ENCODE measurements at places on chromosomes 5 and 9. TPM values are rescaled to one million over a fixed set of nuclear protein-coding genes. Genes with fewer than 3 reads are reported as not detected.

DNA sequence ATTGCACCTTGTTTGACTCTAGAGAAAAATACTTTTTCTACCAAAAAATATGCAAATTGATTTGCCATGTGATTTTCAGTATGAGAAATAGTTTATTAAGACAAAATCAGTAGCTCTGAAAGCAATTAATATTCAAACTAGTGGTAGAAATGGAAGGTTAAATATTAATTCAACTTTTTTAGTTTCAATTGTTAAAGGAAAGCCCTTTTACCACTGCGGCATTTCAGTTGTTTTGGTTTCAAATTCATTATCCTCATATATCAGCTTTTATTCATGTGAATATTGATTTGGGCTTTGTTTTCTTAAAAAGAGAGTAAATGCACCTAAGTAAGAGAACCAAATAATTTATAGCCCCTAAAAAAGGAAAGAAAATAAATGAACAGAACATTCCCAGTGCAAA, 660.6 kb upstream of the CHD1 start:
- H3K36me3 ChIP-seq = no peaks in the 10 kb centered on the region
- DNase-seq = no peak
- no peak overlapping the region for H3K27ac ChIP-seq
- no peaks in the 10 kb centered on the region for H3K4me1 ChIP-seq
- H3K4me3 ChIP-seq = no peak overlapping the region

DNA sequence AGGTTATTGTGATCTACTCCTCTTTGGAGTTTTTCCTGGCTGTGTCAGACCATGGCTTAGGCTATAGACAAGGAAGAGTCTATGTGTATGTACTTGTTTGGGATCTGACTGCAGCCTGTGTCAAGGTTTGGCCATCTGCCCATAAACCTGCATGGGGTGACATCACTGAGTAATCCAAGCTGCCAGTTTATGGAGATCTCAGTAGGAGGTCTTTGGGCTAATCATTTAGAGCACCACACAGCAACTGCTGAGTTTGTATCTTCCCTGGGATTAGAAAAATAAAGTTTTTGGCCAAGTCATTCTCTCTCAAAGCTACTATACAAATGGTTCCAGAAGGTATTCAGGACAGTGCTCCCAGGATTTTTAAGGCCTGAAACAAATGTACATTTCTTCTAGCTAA, 65.5 kb upstream of the HSPB3 start:
- no peaks in the 10 kb centered on the region for H3K4me1 ChIP-seq
- H3K27me3 ChIP-seq = no peaks in the 10 kb centered on the region
- no peak overlapping the region for H3K27ac ChIP-seq
- no peak overlapping the region for H3K4me3 ChIP-seq
- DNase-seq = no peak
- no peaks in the 10 kb centered on the region for H3K36me3 ChIP-seq

The SURF6 gene
- 33.6 TPM for total RNA-seq

DNA sequence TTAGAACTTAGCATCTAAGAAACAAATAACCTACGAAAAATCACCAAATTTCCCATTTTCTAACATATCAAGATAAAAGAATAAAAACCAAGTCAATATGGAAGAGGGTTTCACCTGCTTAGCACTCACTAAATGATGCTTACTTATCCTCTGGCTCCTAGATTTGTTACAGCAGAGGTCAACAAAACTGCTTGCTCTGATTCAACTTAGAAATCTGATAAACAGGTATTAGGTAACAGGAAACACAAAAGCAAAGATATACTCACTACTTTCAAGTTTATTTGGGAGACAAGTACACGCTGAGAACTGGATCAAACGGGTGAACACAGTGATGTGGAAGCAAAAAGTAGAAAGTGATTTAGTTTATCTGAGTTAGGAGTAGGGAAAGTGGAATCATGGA, 235.7 kb upstream of the TARS1 start:
- DNase-seq = no peak
- H3K27ac ChIP-seq = no peak overlapping the region
- H3K4me3 ChIP-seq = no peak overlapping the region
- H3K27me3 ChIP-seq = no peaks in the 10 kb centered on the region
- H3K36me3 ChIP-seq = no peaks in the 10 kb centered on the region

- no peak overlapping the region for H3K27ac ChIP-seq
- H3K4me3 ChIP-seq = no peak overlapping the region
- H3K27me3 ChIP-seq = no peaks in the 10 kb centered on the region
Measured at GRCh38 chr5:162474239-162474638, 406.7 kb downstream of the GABRG2 start.

DNA sequence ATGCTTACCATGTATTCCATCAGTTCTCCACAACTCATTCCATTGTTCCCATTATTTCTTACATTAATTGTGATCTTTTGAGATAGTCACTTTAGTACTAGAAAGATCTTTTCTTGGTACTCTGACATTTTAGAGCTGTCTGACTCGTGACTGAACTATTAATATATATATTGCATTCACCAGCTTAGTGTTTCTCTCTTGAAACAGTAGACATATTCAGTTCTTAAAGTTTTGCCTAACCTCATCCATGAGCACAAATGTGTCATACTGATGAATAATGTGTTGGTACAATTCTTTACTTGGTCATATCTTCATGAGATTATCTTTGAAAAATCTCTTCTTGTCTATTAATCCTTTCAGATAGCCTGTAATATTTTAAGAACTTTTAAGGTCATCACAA, 74.3 kb downstream of the NLN start:
- no peaks in the 10 kb centered on the region for H3K36me3 ChIP-seq
- no peak overlapping the region for H3K4me3 ChIP-seq
- no peak overlapping the region for H3K27ac ChIP-seq
- DNase-seq = no peak

- H3K36me3 ChIP-seq = no peaks in the 10 kb centered on the region
- H3K27ac ChIP-seq = no peak overlapping the region
- no peaks in the 10 kb centered on the region for H3K4me1 ChIP-seq
- no peaks in the 10 kb centered on the region for H3K27me3 ChIP-seq
Measured at GRCh38 chr9:77712533-77713130, 64.5 kb upstream of the GNA14 start.

GRCh38 chr9:122055701-122056100, 37.4 kb downstream of the TTLL11 start:
- no peak overlapping the region for H3K27ac ChIP-seq
- no peaks in the 10 kb centered on the region for H3K36me3 ChIP-seq
- H3K4me3 ChIP-seq = no peak overlapping the region
- H3K27me3 ChIP-seq = no peaks in the 10 kb centered on the region

- no peak for DNase-seq
- peaks cover 4% of the 10 kb centered on the region for H3K36me3 ChIP-seq
- H3K27ac ChIP-seq = peak overlapping the region; percentile 21
- no peaks in the 10 kb centered on the region for H3K4me1 ChIP-seq
Measured at GRCh38 chr9:128898382-128898781, 16.4 kb downstream of the LRRC8A start.

GRCh38 chr5:143796753-143797152, 15.2 kb upstream of the HMHB1 start:
- H3K27ac ChIP-seq = no peak overlapping the region
- H3K4me1 ChIP-seq = no peaks in the 10 kb centered on the region
- H3K27me3 ChIP-seq = peaks cover 4% of the 10 kb centered on the region
- no peak overlapping the region for H3K4me3 ChIP-seq
- DNase-seq = no peak

Measured in cardiac muscle cell (in vitro differentiated cells and primary cell).